Dorsolateral prefrontal cortex (tissue), 122 donors: ENCODE measurements at places on chromosomes 4 and X.

DNA sequence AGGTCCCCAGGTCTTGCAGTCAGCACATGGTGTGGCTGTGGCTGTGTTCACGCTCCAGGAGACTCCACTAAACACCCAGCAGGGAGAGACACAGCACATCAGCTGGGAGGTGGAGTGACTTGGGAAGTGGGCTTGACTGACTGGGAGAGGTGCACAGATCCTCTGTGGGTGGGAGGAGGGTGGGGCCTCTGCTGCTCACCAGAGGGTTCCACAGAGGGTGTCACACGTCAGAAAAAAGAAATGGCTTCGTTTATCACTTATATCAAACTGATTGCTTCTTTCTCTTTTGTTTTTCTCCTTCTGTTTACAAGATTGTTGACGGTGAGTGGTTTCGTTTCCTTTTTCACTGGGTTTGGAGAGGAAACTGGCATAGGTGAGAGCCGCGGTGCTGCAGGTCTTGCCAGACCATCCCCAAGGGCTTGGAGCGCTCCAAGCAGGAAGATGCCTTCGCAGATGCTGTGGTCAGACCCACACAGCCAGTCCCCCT, 24.8 kb upstream of the FAM193A start:
- no peak for DNase-seq

DNA sequence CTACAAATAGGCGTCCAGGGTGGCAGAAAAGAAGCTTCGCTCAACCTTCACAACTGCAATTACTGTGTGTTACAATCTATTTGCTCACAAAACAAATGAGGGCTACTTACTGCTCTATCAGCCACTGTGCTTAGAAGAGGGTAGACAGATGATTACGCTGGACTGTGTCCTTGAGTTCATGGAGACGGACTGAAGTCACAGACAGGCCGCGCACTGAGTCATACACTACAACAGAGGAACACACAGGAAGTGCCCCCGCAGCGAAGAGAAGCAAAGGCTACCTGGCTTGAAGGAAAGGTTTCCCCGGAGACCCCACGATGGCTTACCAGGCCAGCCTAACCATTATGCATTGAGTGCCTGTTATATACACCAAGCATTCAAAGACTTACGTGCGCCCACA, 25.6 kb downstream of the FAT1 start:
- DNase-seq: no peak

GRCh38 chr4:19382993-19383756, 868.5 kb upstream of the SLIT2 start:
- DNase-seq: no peak

DNA sequence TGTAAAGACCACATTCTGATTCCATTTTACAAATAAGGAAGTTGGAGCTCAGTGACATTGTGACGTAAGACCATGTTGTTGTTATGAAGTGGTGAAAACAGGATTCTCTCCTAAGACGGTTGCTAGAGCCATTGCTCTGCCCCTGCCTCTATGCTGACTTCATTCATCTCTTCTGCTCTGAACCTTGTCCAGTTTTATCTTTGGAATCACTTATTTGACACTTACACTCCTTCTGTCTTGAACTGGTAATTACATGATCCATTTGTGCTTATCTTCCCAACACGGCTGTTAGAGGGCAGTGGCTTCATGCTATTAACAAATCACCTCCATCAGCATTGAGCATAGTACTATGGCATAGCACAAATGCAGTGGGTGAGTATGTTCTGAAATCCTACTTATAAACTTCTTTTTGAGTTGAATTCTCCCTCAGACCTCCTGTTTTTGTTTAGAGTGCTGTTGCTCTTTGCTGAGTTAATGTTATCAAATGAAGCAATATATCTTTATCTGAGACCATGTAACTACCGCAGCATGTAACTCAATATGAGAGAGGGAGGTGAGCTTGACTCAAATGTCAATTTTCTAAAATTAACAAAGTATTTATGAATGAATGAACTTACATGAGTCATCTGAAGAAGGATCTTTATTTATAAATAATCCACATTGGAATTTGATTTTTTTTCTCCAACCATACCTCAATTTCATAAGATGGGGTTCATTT, 177.8 kb downstream of the RASL11B start:
- DNase-seq: no peak

GRCh38 chr4:97404876-97405523, 738.3 kb downstream of the STPG2 start:
- no peak for DNase-seq

DNA sequence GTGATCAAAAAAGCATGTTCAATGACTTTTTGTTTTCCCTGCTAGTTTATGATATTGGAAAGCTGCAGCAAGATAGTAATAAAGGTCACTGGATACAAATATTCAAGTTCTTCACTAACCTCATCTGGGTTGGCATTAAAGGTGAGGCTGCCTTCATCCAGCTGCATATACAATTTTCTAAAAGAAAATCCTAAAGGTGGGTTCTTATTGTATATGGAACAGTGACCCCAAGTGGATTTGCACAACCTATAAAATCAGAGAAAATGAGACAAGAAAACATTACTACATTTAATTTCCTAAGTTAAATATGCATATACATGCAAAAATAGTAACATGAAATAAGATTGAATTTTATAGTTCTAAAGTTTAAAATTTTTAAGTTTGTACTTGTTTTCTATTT, 23.9 kb downstream of the FBXO8 start:
- no peak for DNase-seq
